ENCODE measurements at places on chromosomes 13 and 19.

- no peaks in the 10 kb centered on the region for H3K36me3 ChIP-seq
- peaks cover 16% of the 10 kb centered on the region for H3K27me3 ChIP-seq
- H3K4me1 ChIP-seq = peaks cover 6% of the 10 kb centered on the region
- H3K27ac ChIP-seq = no peak overlapping the region
- no peak for DNase-seq
These were observed 3.5 kb downstream of the LRP3 start for GRCh38 chr19:33197591-33198000.

DNA sequence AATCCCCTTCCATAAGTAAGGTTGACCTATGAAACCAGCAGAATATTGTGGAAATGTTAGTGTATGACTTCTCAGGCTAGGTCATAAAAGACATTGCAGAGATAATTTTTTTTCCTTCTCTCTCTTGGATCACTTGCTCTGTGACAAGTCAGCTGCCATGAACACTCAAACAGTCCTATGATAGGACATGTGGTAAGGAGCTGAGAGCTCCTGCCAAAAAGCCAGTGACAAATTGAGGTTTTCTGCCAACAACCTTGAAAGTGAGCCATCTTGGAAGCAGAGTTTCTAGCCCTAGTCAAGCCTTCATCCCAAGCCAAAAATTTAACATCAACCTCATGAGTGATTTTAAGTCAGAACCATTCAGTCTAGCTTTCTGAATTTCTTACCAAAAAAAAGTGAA, 270.9 kb upstream of the NBEA start:
- no peaks in the 10 kb centered on the region for H3K4me1 ChIP-seq
- DNase-seq = no peak
- no peak overlapping the region for H3K4me3 ChIP-seq
- H3K27me3 ChIP-seq = no peaks in the 10 kb centered on the region

DNA sequence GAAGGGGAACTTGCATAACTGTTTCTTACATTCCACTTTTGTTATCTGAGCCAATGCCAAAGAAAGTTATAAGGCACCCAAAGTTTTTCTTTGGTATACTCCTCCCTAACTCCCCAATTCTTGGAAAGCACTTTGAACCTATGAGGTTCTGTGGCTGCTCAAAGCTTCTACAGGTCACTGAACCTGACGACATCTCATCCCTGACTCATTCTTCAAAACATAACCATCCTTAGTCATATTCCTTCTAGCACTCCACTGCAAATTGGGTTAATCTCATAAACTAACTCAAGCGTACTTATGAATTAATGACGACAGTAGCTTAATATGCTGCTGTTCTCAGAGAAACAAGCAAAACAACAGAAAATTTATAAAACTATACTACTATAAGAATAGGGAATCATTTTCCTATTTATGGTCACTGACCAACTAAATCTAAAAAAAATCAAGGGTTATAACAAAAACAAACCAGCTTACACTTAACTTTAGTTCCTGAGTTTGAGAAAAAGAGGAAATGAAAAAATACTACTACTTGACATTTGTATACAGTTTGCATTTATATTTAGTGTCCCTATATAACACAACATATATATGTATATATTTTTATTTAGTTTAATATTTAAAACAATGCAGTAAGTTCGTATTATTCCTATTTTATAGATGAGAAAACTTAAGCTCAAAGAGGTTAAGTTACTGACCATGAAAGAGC, 69.1 kb downstream of the CAB39L start:
- H3K36me3 ChIP-seq = no peaks in the 10 kb centered on the region
- H3K4me3 ChIP-seq = no peak overlapping the region
- peaks cover 19% of the 10 kb centered on the region for H3K4me1 ChIP-seq
- no peak for DNase-seq

- H3K27ac ChIP-seq = no peak overlapping the region
- no peak overlapping the region for H3K4me3 ChIP-seq
- DNase-seq = no peak
- H3K27me3 ChIP-seq = no peaks in the 10 kb centered on the region
- H3K4me1 ChIP-seq = no peaks in the 10 kb centered on the region
- H3K36me3 ChIP-seq = peaks cover 6% of the 10 kb centered on the region
These were observed 205.8 kb downstream of the GGACT start for GRCh38 chr13:100382785-100383184.

DNA sequence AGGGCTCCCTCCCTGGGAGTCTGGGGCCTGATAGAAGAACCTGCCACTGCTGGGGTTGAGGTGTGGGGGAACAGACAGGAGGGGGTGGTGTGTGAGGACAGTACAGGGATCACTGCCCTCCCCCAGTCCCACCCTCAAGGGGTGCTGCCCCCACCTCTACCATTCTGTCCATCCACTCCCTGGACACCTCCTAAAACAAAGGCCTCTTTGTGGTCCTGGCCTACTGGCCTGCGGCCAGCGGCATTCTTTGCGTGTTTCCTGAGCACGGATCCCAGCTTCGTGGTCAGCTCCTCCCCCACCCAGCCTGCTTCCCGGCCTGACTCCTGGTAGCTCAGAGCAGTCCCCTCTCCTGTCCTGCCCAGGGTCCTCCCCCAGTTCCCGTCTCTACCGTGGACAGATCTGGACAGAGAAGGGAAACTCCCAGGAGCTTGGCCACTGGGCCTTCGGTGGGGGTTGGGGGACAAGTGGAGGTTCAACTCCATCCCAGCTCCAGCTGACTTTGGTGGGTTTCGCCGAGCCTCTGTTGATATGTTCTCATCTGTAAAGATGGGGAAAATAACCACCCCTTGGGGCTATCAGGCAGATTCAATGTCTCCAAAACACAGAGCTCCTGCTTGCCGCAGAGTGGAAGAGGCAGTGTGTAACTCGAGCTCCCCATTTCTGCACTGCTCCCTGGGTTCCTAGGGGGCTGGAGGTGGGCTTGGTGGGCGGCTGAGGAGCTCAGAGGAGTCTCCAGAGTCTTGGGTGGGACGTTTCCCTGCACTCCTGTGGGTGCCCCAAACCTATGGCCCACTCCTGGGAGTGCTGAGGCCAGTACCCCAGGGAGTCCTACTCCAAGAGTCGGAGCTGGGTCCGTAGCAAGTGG, 48.7 kb downstream of the LYL1 start:
- H3K27me3 ChIP-seq = peaks cover 5% of the 10 kb centered on the region
- no peak overlapping the region for H3K27ac ChIP-seq
- no peaks in the 10 kb centered on the region for H3K36me3 ChIP-seq
- DNase-seq = no peak
- peaks cover 14% of the 10 kb centered on the region for H3K4me1 ChIP-seq

DNA sequence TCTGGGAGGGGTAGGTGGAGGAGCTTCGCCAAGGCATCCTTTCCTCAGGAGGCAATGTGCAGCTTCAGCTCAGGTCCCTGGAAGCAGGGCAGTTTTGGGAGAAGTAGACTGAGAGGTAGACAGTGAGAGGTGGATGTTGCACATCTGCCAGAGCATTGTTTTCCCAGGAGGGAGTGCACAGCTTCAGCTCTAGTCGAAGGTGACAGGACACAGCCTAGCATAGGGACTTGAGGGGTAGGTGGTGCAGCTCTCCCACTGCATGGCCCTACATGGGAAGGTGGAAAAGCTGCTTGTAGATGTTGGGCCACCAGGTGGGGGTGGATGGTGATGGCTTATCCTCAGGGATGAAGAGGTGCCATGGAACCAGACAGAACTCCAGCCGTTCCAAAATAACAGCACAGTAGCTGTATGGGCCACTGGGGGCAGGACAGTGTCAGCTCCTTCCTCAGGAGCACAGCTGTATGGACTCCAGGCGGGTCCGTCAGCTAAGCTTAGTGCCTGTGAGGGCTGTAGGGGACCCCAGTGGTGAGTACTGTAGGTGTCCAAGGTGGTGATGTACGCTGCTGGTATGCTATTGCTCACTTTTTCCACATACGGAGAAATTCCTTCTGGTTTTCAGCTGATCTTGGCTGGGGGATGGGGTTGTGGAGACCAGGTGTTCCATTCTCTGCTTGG, 17.4 kb upstream of the ZNF543 start:
- H3K27me3 ChIP-seq = no peaks in the 10 kb centered on the region
- peaks cover 30% of the 10 kb centered on the region for H3K36me3 ChIP-seq
- no peaks in the 10 kb centered on the region for H3K4me1 ChIP-seq
- no peak for DNase-seq

- H3K27ac ChIP-seq = no peak overlapping the region
- DNase-seq = no peak
- H3K4me1 ChIP-seq = no peaks in the 10 kb centered on the region
- H3K36me3 ChIP-seq = no peaks in the 10 kb centered on the region
- no peak overlapping the region for H3K4me3 ChIP-seq
- H3K27me3 ChIP-seq = peaks cover 4% of the 10 kb centered on the region
These were observed 4.4 kb upstream of the CYP4F2 start for GRCh38 chr19:15902254-15902653.

DNA sequence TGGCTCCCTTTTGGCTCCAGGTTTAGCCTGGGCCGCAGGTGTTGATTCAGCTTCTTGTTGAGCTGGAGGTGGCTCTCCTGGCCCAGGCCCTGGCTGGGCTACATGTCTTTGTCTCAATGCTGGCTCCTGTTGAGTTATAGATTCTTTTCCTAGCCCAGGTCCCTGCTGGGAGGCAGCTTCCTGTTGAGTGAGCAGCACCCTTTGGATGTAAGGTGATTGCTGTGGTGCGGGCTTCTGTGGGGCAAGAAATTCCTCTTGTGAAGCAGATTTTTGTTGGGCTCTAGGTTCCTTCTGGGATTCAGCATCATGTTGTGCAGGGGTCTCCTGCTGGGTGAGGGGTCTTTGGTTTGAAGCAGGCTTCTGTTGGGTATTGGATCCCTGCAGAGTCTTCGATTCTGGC, 545 bp downstream of the LIPE start:
- peaks cover 26% of the 10 kb centered on the region for H3K4me1 ChIP-seq
- H3K4me3 ChIP-seq = no peak overlapping the region
- H3K27ac ChIP-seq = no peak overlapping the region
- H3K27me3 ChIP-seq = no peaks in the 10 kb centered on the region
- H3K36me3 ChIP-seq = no peaks in the 10 kb centered on the region

DNA sequence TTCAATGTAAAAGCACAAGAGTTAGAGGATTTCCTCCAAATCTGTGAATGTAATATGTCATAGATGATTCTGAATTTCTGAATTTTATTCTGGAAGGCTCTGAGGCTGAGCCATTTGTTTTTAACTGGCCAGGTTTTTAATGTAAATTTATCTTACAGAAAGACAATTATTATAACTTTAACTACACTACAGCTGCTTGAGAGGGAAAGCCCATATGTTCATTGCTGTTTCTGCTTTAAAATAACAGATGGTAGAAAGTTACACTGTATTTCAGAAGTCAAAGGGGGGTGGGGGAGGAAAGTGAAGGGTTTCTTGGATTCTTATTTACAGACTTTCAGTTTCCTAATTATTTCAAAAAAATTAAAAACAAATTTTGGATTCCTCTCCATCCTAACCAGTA, 62.8 kb downstream of the DNAJC15 start:
- no peaks in the 10 kb centered on the region for H3K27me3 ChIP-seq
- no peak overlapping the region for H3K4me3 ChIP-seq
- H3K27ac ChIP-seq = no peak overlapping the region
- DNase-seq = no peak
- H3K36me3 ChIP-seq = no peaks in the 10 kb centered on the region

DNA sequence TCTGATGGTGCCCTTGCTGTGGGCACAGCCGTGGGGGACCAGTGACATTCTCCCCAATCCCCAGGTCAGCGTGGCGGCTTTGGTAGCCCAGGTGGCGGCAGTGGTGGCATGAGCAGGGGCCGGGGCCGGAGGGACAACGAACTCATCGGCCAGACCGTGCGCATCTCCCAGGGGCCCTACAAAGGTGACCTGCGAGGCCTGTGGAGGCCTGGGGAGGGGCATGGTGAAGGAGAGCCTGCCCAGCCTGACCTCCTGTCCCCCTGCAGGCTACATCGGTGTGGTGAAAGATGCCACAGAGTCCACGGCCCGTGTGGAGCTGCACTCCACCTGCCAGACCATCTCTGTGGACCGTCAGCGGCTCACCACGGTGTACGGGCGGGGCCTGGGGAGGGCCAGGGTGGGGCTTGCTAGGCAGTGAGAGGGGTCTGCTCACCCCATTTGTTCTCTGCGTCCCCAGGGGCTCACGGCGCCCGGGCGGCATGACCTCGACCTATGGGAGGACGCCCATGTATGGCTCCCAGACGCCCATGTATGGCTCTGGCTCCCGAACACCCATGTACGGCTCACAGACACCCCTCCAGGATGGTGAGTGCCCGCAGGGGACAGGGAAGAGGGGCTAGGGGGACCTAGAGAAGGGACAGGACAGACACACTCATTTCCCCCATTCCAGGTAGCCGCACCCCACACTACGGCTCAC, 7.7 kb upstream of the TIMM50 start:
- DNase-seq = no peak
- no peaks in the 10 kb centered on the region for H3K27me3 ChIP-seq
- H3K27ac ChIP-seq = no peak overlapping the region
- H3K4me1 ChIP-seq = no peaks in the 10 kb centered on the region
- H3K4me3 ChIP-seq = no peak overlapping the region
- peaks cover 85% of the 10 kb centered on the region for H3K36me3 ChIP-seq

GRCh38 chr19:38358071-38358470, 16.3 kb upstream of the PSMD8 start:
- DNase-seq = no peak
- peaks cover 18% of the 10 kb centered on the region for H3K4me1 ChIP-seq
